ENCODE measurements at places on chromosomes 2 and 18. TPM values are rescaled to one million over a fixed set of nuclear protein-coding genes. Genes with fewer than 3 reads are reported as not detected.

C2orf15 gene
- total RNA-seq, result not detected

OLA1 gene
- 68.2 TPM for total RNA-seq

ABCG8 gene
- not detected for total RNA-seq

GPR39 gene
- 6.8 TPM for total RNA-seq

TCF23 gene
- 31.5 TPM for total RNA-seq

ASTL gene
- total RNA-seq, result not detected

CTAGE1 gene
- total RNA-seq, result not detected

DNA sequence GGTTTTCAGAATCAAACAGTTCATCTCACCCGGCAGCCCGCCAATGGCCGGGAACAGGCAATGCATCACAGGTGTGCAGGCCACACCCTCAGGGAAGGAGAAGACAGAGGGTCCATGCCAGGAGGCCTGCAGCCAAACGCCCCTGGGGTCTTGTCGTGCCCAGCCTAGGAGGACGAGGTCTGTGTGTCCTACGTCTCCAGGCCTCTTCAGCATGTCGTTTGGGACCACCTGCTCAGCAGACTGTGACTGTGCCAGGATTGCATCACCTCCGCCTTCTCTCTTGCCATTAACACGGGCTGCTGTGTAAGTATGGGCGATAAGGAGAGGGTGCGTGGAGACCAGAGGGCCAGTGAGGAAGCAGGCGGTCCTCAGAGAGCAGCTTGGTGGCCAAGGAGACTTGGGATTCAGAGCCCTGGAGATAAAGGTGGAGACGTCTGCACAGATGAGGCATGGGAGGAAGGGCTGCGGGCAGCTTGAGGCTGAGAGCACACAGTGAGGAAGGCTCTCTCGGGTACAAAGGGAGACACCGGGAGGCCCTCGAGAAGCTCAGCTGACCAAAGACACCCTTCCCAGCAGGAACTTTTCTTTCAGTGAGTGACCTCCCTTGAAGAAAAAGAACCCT is 37.4 kb upstream of the KLHL29 start:
- no peak for DNase-seq
- no peaks in the 10 kb centered on the region for H3K36me3 ChIP-seq
- no peak overlapping the region for H3K4me3 ChIP-seq
- H3K27me3 ChIP-seq, result no peaks in the 10 kb centered on the region
- no peaks in the 10 kb centered on the region for H3K4me1 ChIP-seq

GRCh38 chr18:24198461-24198860 is 59.6 kb downstream of the CABYR start:
- no peak for DNase-seq
- H3K27me3 ChIP-seq, result no peaks in the 10 kb centered on the region
- no peak overlapping the region for H3K27ac ChIP-seq
- H3K36me3 ChIP-seq, result no peaks in the 10 kb centered on the region
- no peak overlapping the region for H3K4me3 ChIP-seq

- H3K4me1 ChIP-seq, result no peaks in the 10 kb centered on the region
- no peak for DNase-seq
- H3K36me3 ChIP-seq, result no peaks in the 10 kb centered on the region
- H3K27ac ChIP-seq, result no peak overlapping the region
Measured at GRCh38 chr2:234218266-234219045, 168.0 kb downstream of the SPP2 start.

GRCh38 chr18:24992491-24992890 is 359.5 kb downstream of the ZNF521 start:
- no peaks in the 10 kb centered on the region for H3K4me1 ChIP-seq
- no peaks in the 10 kb centered on the region for H3K36me3 ChIP-seq
- no peak overlapping the region for H3K4me3 ChIP-seq
- H3K27ac ChIP-seq, result no peak overlapping the region
- DNase-seq, result no peak
- no peaks in the 10 kb centered on the region for H3K27me3 ChIP-seq

GRCh38 chr18:35716169-35716831 is 134.8 kb downstream of the GALNT1 start:
- no peaks in the 10 kb centered on the region for H3K36me3 ChIP-seq
- no peaks in the 10 kb centered on the region for H3K27me3 ChIP-seq
- no peaks in the 10 kb centered on the region for H3K4me1 ChIP-seq

GRCh38 chr2:113225263-113226259 is 51.8 kb downstream of the PSD4 start:
- no peaks in the 10 kb centered on the region for H3K27me3 ChIP-seq
- H3K27ac ChIP-seq, result no peak overlapping the region
- no peak overlapping the region for H3K4me3 ChIP-seq
- H3K36me3 ChIP-seq, result no peaks in the 10 kb centered on the region

DNA sequence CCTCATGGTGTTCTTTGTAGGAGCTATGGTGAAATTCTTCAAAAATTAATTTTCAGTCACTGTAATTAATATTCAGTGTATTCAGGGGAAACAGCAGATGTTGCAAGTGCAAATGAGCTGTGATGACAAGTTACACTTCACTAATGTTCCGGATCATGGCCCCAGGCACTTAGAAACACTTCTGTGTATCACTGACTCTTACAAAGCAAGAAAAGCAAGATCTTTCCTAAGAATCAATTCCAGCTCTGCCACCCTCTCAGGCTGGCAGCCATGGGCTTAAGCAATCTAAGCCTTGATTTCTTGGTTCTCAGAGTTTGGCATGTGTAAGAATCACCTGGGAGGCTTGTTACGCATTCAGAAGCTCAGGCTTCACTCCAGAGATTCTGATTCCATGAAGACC is 78.0 kb downstream of the MARCHF4 start:
- no peak for DNase-seq
- no peak overlapping the region for H3K27ac ChIP-seq
- no peak overlapping the region for H3K4me3 ChIP-seq

GRCh38 chr18:50651334-50651733 is 91.4 kb downstream of the MAPK4 start:
- no peaks in the 10 kb centered on the region for H3K36me3 ChIP-seq
- H3K27ac ChIP-seq, result no peak overlapping the region
- H3K27me3 ChIP-seq, result no peaks in the 10 kb centered on the region
- H3K4me3 ChIP-seq, result no peak overlapping the region

Data from uterus (tissue), 4 donors.